ENCODE measurements at places on chromosomes 16 and 17. TPM values are rescaled to one million over a fixed set of nuclear protein-coding genes. Genes with fewer than 3 reads are reported as not detected.

The ZPBP2 gene
- not detected for total RNA-seq

The PLA2G10 gene
- total RNA-seq, result 0.49 TPM

The GRIN2A gene
- total RNA-seq, result not detected

The KRT38 gene
- total RNA-seq, result not detected

The KRT33A gene
- not detected for total RNA-seq

The CLEC18B gene
- 0.35 TPM for total RNA-seq

The ABCC3 gene
- total RNA-seq, result 131 TPM

The UBALD2 gene
- total RNA-seq, result 127 TPM

Measured in A549 treated with Mapracorat at 1 μM for 4 hours (cell line).